ENCODE measurements at places on chromosomes 4 and X.

- DNase-seq: no peak
These were observed 112.3 kb upstream of the SFRP2 start for GRCh38 chr4:153901220-153901619.

DNA sequence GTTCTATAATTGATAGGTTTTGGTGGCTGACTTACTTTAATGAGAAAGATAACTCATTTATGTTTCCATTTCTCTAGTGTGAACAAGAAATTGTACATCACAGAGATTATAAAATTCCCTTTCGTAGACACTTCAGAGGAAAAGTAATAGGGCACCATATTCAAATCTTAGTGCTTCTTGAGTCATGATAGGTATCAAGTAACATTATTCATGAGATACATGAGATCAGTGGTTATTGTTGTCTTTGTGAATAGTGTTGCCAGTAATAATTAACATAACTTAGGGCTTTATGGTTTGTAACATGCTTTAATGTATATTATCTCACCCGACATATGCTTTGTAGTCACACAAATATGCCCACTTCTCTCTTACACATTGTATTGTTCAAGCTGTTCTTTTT, 73.7 kb upstream of the IL15 start:
- DNase-seq: no peak

- DNase-seq: no peak
These were observed 36.8 kb upstream of the NAA11 start for GRCh38 chr4:79362626-79363025.

DNA sequence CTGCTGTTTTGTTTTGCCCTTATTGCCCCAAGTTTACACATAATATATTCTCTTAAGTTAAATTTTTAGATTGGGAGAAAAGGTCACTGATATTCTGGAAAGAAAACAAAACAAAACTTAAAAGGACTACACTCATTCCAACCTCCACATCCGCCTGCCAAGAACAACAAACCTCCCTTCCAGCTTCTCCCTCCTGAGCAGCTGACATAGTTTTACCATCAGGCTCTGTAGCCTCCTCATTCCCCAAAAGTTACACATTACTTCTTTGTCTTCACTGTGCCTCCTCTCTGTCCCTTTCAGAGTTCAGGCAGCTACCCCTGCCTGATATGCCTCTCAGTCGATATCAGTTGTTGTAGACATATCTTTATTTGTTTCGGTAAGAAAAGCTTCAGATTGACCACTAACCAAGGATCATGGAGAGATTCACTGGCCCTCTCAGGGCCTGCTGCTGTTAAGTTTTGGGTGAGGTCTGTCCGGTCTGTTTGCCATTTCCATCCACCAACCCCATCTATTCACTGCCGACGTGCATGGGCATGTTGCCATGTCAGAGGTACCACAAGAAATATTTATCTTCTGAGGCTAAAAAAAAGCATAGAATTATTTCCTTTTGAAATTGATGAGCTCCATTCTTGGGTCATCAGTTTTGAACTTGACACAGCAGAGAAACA, 164.1 kb downstream of the GASK1B start:
- DNase-seq: peak; percentile 33

DNA sequence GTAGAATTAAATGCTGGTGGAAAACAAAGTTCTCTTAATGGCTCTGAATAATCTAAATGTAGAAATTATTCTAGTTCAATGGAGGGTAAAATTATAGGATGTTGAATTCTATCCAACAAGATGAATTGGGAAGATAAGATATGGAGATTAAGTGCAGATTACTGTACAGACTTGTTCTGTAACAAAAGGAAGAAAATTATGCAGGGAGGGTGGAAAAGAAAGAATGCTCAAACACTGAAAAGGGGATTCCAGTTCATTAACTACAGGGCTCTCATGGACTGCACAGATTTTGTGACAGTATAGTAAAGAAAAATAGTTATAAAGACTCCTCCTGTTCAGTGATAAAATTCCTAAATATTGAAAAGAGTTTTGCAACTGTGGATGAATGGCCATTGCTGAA, 1794.0 kb upstream of the PCDH7 start:
- no peak for DNase-seq

- DNase-seq: no peak
These were observed 1.2 kb upstream of the EFHC2 start for GRCh38 chrX:44344687-44345086.

DNA sequence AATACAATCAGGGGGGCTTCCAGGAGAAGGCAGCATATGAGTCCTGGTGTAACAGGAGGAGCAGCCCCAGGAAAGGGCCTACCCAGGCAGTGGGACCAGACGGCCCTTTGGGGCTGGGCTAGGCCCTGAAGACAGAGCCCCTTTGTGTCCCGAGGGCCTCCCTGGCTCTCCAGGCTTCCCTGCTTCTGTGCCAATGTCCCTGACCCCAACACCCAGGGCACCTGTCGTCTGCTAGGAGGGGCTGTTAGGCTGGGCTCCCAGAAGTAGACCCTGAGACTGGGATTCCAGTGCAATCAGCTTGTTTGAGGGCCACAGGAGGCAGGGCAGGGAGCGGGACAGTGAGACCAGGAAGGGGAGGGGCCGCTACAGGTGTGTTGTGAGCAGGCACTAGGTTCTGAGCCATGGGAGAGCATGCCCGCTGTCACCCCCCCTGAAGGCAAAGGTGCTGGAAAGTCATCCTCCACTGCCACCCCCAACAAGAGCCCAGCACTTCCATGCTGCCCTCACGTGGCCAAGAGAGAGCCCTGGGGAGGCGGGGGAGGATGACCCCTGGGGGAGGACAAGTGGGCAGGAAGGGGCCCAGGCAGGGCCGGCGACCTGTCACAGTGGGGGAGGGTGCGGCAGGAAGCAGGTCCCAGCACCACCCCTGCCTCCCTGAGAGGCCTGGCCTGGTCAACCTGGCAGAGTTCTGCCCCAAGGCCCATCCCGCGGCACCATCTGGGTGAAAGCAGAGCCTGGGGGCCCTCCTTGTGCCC, 64.8 kb downstream of the ADRA2C start:
- DNase-seq: no peak

DNA sequence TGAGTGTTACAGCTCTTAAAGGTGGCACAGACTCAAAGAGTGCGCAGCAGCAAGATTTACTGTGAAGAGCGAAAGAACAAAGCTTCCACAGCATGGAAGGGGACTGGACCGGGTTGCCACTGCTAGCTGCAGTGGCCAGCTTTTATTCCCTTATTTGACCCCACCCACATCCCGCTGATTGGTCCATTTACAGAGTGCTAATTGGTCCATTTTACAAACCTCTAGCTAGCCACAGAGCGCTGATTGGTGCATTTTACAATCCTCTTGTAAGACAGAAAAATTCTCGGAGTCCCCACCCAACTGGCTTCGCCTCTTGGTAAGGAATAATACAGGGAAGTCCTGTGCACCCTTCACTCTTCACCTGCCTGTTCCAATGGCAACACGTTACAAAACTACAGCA, 1.9 kb upstream of the SHROOM2 start:
- DNase-seq: no peak

DNA sequence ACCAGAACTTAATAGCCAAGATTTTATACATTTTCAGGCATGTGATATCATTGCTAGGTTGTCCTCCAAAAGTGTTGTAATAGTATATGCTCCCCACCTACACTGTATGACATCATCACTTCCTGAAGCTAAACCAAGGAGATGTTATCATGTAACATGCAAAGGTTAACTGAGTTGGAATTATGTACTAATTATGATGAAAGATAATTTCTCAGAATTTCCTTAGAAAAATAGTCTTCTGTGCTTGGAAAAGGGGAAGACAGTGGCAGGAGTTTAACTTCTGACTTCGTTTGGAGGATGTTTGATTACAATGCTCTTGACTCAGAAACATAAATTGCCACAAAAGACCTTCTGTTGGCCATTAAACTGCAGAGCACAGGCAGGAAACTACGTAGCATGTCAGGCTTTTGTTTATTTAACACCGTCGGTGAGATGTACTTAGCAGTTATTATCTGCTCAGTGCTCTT, 83.6 kb upstream of the GUCY1A1 start:
- peak; percentile 62 for DNase-seq

DNA sequence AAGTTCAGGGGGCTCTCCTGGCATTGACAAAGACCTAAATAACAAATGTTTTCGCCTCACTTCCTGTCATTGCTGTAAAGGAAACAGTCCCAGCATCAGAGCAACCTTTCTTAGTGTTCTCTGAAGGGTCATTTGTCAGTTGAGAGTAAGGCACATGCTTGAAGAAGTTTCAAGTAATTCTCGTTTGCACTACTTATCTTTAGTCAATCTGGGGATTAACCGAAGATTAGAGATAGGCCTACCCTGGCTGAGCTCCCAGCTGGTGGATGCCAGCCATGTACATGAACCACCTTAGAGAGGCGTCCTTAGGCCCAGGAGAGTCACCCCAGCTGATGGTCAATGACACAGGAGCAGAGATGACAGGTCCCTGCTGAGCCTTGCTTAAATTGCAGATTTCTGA, 189.9 kb upstream of the PGRMC2 start:
- no peak for DNase-seq

- DNase-seq: no peak
These were observed 78.0 kb downstream of the PHOX2B start for GRCh38 chr4:41670530-41670929.

DNA sequence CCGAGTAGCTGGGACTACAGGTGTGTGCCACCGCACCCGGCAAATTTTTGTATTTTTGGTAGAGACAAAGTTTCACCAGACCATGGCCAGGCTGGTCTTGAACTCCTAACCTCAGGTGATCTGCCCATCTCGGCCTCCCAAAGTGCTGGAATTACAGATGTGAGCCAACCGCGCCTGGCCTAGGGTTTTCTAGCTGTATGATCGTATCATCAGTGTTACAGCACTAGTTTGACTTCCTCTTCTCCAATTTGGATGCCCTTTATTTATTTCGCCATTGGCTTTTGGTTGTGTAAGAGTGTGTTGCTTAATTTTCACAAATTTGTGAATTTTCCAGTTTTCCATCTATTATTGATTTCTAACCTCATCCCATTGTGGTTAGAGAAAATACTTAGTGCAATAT, 5.2 kb downstream of the TKTL1 start:
- no peak for DNase-seq

DNA sequence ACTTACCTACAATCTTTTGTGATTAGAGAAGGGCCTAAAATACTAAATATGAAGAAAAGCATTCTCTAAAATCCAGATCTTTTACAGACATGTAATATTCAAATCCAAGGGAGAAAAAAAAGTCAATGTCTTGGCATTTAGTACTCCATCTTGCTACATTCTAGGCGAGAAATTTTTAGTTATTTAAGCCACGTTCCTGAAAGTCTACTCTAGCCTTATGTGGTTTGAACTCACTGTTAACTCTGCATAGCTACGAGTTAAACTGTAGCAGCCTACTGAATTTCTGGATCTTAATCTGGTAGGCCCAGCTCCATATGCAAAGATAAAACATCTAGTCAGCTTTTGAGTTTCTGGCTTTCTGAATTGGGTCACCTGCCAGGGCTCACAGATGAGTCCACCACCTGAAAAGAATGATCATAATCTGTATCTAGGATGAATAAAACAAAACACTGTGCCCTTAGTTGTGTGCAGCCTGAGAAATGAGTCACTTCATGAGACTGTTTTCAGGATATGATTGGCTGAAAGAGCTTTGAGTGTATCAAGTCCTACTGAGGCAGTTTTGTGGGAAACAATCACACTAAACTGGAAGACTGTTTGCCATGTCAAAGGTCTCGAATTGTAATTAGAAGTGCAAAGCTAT, 3.2 kb upstream of the NEK1 start:
- DNase-seq: no peak

GRCh38 chr4:25843340-25844097, 19.3 kb downstream of the SEL1L3 start:
- no peak for DNase-seq

DNA sequence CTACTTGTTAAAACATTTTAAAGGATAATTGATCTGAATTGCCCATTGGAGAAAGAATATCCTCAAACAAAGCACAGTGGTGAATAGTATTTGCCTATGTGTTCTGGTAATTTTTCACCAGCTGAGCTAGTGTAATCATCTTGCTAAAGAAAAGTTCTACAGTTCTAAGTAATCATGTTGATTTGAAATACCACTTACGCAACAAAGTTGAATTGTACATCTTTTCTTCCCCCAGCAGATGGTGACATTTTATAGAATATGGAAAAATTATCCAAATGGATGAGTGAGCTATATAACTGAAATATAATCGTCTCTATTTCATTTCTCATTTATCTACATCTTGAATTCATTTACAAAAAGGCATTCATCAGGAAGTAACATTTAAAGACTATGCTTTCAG, 9.7 kb upstream of the ZNF674 start:
- DNase-seq: no peak

GRCh38 chr4:38075370-38076152, 115.4 kb downstream of the PTTG2 start:
- no peak for DNase-seq

DNA sequence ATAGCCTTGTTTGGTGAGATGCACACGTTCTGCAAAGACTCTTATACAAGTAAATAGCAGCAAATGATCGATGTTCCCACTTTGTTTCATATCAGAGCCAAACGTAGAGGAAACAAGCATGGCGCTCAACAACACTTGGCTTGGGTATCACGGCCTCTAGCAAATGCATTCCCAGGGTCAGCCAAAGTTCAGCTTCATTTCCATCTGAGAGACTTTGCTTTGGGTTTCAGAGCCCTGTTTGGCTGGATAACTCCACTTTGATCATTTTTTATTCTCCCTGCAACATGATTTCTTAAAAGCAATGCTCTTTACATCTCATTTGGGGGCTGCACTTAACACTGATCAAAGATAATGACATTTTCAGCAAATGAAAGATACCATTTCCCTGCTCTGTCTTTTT, 199.2 kb upstream of the FAM9B start:
- DNase-seq: no peak

DNA sequence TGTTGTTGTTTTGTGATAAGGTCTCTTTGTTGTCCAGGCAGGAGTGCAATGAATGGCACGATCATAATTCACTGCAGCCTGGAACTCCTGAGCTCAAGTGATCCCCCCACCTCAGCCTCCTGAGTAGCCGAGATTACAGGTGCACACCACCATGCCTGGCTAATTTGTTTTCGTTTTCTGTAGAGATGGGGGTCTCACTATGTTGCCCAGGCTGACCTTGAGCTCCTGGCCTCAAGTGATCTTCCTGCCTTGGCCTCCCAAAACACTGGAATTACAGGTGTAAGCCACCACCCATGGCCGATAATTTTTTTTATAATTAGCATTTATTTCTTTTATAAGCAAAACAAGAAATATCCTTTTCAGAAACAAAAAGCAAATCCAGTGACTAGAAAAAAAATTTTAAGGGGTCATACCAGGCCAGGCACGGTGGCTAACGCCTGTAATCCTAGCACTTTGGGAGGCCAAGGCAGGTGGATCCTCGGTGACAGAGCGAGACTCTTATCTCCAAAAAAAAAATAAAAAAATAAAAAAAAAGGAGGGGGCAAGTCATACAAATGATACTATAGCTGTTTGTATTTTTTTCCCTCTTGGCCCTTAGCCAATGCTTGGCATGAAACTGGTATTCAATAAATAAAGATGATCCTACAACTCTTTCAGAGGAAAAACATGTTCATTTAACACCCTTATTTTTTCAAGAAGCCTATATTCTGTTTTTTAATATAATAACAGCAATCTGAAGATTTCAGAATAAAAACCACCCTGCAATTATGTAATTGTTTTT, 3.4 kb downstream of the PLAC8 start:
- DNase-seq: no peak

Measured in fibroblast of skin of abdomen (primary cell).